ENCODE measurements at places on chromosomes 3 and 15.

- no peak for DNase-seq
Observed at GRCh38 chr3:119228373-119229145, 12.1 kb downstream of the B4GALT4 start.

GRCh38 chr15:92271179-92271578 lies 122.5 kb upstream of the ST8SIA2 start:
- no peak for DNase-seq

DNA sequence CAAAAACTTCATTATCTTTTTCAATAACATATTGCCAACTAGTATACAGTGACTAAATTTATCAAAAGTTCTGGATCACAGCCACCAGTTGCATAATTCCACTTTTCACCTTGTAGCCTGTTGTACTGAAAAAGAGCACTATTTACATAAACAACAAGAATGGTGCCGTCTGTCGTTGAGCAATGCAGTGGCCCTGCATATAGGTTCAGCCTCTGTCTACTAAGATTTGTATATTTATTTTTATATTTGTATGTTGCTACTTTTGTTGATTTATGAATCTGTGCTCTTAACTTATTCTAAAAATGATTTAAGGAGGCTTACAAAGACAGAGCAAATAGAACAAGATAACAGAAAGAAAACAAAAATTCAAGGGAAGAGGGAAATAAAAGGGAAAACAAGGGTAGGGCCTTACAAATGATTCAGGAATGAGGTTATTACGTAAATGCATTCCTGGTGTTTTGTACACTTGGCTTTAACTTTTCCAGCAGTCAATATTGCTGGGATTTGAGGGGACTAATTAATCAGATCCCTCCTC lies 257.6 kb upstream of the STT3B start:
- DNase-seq = no peak

GRCh38 chr15:80242132-80242769 lies 9.8 kb downstream of the CTXND1 start:
- peak; percentile 11 for DNase-seq

DNA sequence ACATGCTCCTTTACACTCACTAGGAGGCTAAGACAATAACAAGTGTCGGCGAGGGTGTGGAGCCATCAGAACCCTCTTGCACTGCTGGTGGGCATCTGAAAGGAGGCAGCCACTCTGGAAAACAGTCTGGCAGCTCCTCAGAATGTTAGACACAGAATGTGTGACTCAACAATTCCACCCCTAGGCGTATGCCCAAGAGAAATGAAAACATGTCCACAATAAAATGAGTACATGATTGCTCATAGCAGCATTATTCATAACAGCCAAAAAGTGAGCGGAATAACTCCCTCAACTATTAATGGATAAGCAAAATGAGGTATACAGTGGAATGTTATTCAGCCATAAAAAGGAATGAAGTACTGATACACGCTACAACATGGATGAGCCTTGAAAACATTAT lies 57.8 kb downstream of the WNT7A start:
- DNase-seq = no peak

- no peak for DNase-seq
Observed at GRCh38 chr15:48103647-48104046, 17.1 kb upstream of the SLC24A5 start.

DNA sequence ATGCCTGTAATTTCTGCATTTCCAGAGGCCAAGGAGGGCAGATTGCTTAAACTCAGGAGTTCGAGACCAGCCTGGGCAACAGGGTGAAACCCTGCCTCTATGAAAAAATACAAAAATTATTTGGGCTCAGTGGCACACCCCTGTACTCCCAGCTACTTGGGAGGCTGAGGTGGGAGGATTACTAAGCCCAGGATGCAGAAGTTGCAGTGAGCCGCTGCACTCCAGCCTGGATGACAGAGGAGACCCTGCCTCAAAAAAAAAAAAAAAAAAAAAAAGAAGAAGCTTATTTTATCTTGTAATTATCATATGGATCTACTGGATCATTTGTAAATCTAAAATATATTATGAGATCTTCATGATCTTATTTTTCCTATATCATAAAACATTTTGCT lies 84.1 kb downstream of the PPCDC start:
- DNase-seq = no peak

- DNase-seq = no peak
Observed at GRCh38 chr3:115828401-115828800, 205.1 kb downstream of the GAP43 start.

DNA sequence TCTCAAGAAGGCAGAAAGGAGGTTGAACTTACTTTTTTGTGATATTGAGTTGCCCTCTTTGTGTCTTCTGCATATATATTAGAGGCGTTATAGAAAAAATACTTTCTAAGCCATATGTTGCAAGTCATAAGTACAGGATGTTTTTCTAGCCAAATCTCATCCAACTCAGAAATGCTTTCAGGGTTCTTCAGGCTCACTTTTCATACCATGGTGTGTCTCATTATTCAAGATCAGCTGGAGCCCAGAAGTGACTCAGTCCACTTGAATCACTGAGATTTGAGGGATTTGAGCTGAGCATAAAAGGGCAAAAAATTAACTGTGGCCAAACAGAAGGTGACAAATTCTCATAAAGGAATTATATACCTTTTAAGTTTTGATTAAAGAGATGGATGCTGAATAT lies 157.3 kb downstream of the WNT5A start:
- DNase-seq = no peak

DNA sequence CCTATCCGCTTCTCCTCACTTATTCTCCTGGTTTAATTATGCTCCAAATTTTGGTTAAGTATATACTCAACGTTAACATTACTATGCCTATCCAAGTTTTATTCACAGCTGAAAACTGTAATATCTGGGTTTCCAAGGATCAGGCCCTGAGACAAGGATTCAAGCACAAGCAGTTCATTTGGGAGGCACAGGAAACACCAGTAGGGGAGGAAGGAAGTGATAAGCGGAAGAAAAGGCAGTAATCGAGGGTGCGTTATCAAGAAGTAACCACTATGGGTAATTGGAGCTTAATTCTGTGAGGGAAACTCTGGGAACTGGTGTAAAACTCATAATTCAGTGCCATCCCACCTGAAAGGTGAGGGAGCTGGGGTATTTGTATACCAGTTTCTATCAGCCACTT lies 120.3 kb downstream of the KCNAB1 start:
- DNase-seq = no peak

GRCh38 chr15:79027532-79028410 lies 62.8 kb downstream of the RASGRF1 start:
- no peak for DNase-seq

All from HL-60 (cell line).